ENCODE measurements at places on chromosomes 16 and 17.
A peak's percentile ranks its signal among the peaks of the same experiment; 100 is the strongest.

DNA sequence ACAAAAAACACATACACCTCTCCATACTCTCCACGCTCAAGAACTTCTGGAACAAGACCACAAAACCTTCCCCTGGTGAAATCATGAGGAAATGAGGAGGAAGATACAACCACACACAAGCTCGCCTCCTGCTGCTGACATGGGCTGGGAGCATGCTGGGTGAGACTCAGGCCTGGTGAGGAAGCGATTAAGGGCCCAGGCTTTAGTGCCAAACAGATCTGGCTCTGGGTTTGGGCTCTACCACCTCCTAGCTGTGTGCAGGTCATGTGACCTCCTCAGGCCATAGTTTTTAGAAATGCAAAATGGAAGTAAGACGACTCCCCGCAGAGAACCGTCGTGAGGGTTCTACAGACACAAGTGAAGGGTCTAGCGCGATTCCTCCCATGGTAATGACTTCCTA, 41.3 kb downstream of the VAC14 start:
- peaks cover 17% of the 10 kb centered on the region for H3K4me1 ChIP-seq
- H3K4me3 ChIP-seq: no peak overlapping the region
- H3K27me3 ChIP-seq: no peaks in the 10 kb centered on the region
- DNase-seq: no peak
- peaks cover 25% of the 10 kb centered on the region for H3K36me3 ChIP-seq
- H3K27ac ChIP-seq: no peak overlapping the region

DNA sequence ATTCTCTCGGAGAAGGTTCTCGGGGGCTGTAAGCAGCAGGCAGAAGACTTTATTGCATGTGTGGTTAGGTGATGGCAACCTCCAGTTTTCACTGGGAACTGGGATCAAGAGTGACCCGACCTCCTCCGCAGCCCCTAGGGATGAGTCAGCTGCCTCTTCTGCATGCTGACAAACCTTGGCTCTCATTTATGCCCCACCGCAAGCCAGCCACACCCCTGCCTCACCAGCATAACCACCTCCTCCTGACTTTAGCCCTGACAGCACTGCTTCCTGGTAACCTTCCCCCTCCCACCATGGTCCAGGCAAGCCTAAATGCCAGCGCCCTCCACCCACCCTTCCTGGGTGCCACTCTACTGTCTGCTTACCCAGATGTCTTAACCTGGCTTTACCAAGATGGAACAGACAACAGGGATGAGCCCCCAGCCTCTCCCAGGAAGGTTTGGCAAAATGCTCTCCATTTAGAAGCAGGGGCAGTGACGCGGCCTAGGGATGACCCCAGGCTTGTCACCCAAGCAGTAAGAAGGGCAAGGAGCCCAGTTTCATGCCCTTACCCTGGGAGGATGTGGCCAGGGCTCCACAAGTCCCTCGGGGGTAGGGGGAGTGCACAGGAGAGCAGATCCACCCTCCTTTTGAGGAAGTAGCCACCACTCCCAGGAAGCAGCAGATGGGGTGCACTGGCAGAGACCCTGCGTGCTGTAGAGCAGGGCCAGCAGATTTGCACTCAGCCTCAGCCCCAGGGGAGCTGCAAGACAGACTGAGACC, 73.5 kb downstream of the GOSR1 start:
- H3K4me3 ChIP-seq: no peak overlapping the region
- H3K4me1 ChIP-seq: peaks cover 10% of the 10 kb centered on the region
- no peaks in the 10 kb centered on the region for H3K36me3 ChIP-seq
- no peak overlapping the region for H3K27ac ChIP-seq

DNA sequence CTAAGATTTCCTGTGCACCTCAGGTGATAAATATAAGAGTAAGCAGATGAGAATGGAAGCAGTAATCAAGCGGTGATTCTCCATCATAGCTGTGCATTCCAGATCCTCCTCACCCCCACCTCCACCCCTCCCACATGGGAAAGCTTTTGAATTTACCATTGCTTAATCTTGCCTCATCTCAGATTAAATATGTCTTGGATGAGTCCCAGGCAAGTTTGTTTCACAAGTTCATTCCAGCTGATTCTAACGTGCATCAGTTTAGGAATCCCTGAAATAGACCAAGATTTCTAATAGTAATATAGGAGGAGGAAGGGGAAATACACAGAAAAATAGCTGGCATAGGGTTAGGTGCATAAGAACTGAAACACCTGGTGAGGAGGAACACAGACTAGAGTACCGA, 396.2 kb upstream of the KIF2B start:
- no peak for DNase-seq
- H3K27ac ChIP-seq: no peak overlapping the region
- H3K36me3 ChIP-seq: no peaks in the 10 kb centered on the region
- no peak overlapping the region for H3K4me3 ChIP-seq
- no peaks in the 10 kb centered on the region for H3K27me3 ChIP-seq

GRCh38 chr17:5047446-5047845, 12.2 kb upstream of the SLC52A1 start:
- no peaks in the 10 kb centered on the region for H3K4me1 ChIP-seq
- H3K27ac ChIP-seq: no peak overlapping the region
- H3K27me3 ChIP-seq: no peaks in the 10 kb centered on the region
- H3K36me3 ChIP-seq: no peaks in the 10 kb centered on the region

- H3K4me1 ChIP-seq: no peaks in the 10 kb centered on the region
- H3K4me3 ChIP-seq: no peak overlapping the region
- no peaks in the 10 kb centered on the region for H3K36me3 ChIP-seq
- H3K27me3 ChIP-seq: no peaks in the 10 kb centered on the region
- H3K27ac ChIP-seq: no peak overlapping the region
- DNase-seq: no peak
These were observed 36.5 kb upstream of the PVALEF start for GRCh38 chr17:81128774-81129173.

- peaks cover 4% of the 10 kb centered on the region for H3K36me3 ChIP-seq
- H3K27ac ChIP-seq: no peak overlapping the region
- H3K4me1 ChIP-seq: no peaks in the 10 kb centered on the region
- DNase-seq: peak; percentile 78
- no peak overlapping the region for H3K4me3 ChIP-seq
- H3K27me3 ChIP-seq: peaks cover 30% of the 10 kb centered on the region
These were observed 27.0 kb upstream of the NTN1 start for GRCh38 chr17:8994319-8994718.

DNA sequence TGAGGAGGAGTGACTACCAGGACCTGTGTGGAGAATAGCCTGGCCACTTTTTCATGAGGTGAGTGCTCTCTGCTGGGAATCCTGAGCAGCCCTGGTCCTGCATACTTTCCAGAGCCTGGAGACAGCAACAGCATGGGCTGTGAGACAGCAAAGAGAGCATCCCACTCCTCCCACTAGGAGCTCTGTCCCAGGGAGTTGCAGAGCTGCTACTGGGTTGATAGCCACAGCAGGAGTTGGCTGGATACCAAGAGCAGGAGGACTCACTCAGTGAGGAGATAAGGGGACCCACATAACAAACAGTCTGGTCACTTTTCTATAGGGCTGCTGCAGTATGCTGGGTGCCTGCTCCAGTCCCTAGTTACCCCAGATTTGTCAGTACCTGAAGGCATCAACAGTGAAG, 439.3 kb upstream of the CDH8 start:
- H3K36me3 ChIP-seq: no peaks in the 10 kb centered on the region
- H3K4me1 ChIP-seq: no peaks in the 10 kb centered on the region
- H3K27me3 ChIP-seq: no peaks in the 10 kb centered on the region
- no peak for DNase-seq
- no peak overlapping the region for H3K27ac ChIP-seq

DNA sequence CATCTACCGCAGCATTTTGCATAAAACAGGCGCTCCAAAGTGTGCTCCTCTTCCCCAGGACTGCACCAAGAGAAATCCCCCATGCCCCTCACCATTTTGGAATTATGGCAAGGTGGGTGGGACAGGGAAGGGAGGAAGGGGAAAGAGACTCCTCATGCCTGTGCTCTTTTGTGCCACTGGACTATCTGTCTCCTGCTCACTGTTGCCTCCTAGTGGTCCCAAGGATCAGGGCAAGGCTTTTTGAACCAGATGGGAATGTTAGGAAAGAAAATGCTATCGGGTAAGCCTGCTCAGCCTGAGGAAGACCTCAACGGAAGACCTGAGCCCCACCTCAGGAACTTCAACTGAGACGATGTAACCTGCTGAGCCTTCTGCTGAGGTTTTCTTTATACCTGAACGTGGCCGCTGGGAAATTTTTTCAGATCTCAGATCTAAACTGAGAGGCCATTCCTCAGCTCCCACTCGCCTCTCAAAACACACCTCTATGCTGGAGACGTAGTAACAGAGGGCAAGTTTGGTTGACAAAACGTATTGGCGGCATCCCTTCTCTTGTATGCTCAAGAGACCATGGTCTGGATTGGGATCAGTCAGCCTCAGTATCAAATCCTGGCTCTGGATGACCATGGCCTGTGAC, 58.3 kb downstream of the SPACA3 start:
- no peak overlapping the region for H3K27ac ChIP-seq
- H3K36me3 ChIP-seq: no peaks in the 10 kb centered on the region
- H3K4me1 ChIP-seq: peaks cover 9% of the 10 kb centered on the region
- H3K27me3 ChIP-seq: peaks cover 100% of the 10 kb centered on the region
- peak; percentile 63 for DNase-seq
- H3K4me3 ChIP-seq: no peak overlapping the region

GRCh38 chr17:73232587-73233373, 28.9 kb downstream of the CPSF4L start:
- peak overlapping the region; percentile 93 for H3K27ac ChIP-seq
- peak overlapping the region; percentile 97 for H3K4me3 ChIP-seq
- H3K4me1 ChIP-seq: peaks cover 44% of the 10 kb centered on the region
- H3K27me3 ChIP-seq: no peaks in the 10 kb centered on the region
- peak; percentile 47 for DNase-seq

GRCh38 chr16:73692861-73693260, 603.8 kb upstream of the PSMD7 start:
- no peak overlapping the region for H3K4me3 ChIP-seq
- H3K27ac ChIP-seq: no peak overlapping the region
- DNase-seq: no peak

DNA sequence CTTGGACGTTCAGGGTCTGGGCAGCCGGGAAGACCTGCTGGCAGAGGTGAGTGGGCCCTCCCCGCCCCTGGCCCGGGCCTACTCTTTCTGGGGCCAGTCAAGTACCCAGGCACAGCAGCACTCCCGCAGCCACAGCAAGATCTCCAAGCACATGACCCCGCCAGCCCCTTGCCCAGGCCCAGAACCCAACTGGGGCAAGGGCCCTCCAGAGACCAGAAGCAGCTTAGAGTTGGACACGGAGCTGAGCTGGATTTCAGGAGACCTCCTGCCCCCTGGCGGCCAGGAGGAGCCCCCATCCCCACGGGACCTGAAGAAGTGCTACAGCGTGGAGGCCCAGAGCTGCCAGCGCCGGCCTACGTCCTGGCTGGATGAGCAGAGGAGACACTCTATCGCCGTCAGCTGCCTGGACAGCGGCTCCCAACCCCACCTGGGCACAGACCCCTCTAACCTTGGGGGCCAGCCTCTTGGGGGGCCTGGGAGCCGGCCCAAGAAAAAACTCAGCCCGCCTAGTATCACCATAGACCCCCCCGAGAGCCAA, 8.6 kb upstream of the ABCC3 start:
- peak; percentile 89 for DNase-seq
- peaks cover 28% of the 10 kb centered on the region for H3K4me1 ChIP-seq
- H3K27me3 ChIP-seq: peaks cover 14% of the 10 kb centered on the region
- H3K27ac ChIP-seq: no peak overlapping the region
- H3K36me3 ChIP-seq: peaks cover 6% of the 10 kb centered on the region

GRCh38 chr16:24983561-24983960, 31.6 kb downstream of the ARHGAP17 start:
- H3K4me3 ChIP-seq: no peak overlapping the region
- H3K27me3 ChIP-seq: no peaks in the 10 kb centered on the region
- no peak for DNase-seq
- no peaks in the 10 kb centered on the region for H3K36me3 ChIP-seq
- no peak overlapping the region for H3K27ac ChIP-seq
- H3K4me1 ChIP-seq: peaks cover 48% of the 10 kb centered on the region

GRCh38 chr16:85514598-85515318, 98.4 kb upstream of the GSE1 start:
- DNase-seq: peak; percentile 83
- peaks cover 14% of the 10 kb centered on the region for H3K36me3 ChIP-seq
- H3K4me1 ChIP-seq: peaks cover 14% of the 10 kb centered on the region
- H3K27me3 ChIP-seq: peaks cover 24% of the 10 kb centered on the region

DNA sequence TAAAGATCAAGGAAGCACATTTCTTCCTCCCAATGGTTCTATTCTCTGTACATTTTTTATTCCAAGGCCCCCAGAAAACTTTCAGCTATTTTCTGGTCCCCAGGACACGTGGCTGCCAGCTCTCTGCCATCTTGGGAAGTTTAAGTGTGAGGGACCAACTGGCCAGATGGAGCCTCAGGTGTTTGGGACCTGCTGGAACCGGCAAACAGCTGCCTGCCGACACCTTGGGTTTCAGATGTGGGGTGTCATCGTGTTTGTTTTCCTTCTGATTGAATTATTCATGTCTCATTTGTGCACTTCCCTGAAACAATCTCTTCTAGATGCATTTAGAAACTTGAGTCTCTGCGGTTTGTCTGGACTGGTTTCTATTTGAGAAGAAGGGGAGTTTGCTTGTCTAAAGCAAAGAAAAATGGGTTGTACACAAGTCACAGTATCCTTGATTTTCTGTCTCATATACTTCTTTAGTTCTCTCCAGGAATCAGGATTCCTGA, 386.5 kb downstream of the SLC39A11 start:
- H3K36me3 ChIP-seq: peaks cover 11% of the 10 kb centered on the region
- no peak overlapping the region for H3K4me3 ChIP-seq
- H3K27ac ChIP-seq: no peak overlapping the region
- no peaks in the 10 kb centered on the region for H3K27me3 ChIP-seq

GRCh38 chr17:17663160-17664063, 17.8 kb upstream of the RAI1 start:
- peaks cover 14% of the 10 kb centered on the region for H3K4me1 ChIP-seq
- peaks cover 6% of the 10 kb centered on the region for H3K36me3 ChIP-seq
- DNase-seq: peak; percentile 65
- H3K4me3 ChIP-seq: no peak overlapping the region

- DNase-seq: no peak
- H3K36me3 ChIP-seq: no peaks in the 10 kb centered on the region
- no peak overlapping the region for H3K27ac ChIP-seq
- H3K27me3 ChIP-seq: no peaks in the 10 kb centered on the region
- no peak overlapping the region for H3K4me3 ChIP-seq
These were observed 7.7 kb downstream of the IRX6 start for GRCh38 chr16:55331648-55332185.

- no peaks in the 10 kb centered on the region for H3K4me1 ChIP-seq
- no peak overlapping the region for H3K4me3 ChIP-seq
- no peak overlapping the region for H3K27ac ChIP-seq
- DNase-seq: no peak
- peaks cover 4% of the 10 kb centered on the region for H3K36me3 ChIP-seq
These were observed 43.7 kb downstream of the IRX5 start for GRCh38 chr16:54974367-54974766.

DNA sequence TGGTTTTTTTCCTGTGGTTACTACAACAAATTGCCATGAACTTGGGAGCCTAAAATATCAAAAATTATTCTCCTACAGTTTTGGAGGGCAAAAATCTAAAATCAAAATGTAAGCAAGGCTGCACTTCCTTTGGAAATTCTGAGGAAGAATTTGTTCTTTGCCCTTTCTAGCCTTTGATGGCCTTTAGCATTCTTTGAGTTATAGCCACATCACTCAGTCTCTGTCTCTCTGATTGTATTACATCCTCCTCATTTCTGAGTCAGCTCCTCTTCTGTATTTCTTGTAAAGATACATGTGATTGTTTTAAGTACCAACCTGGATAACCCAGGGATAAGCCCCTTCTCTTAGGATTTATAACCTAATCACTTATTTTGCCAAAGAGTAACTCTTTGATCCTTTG, 282.0 kb downstream of the BCAS3 start:
- no peaks in the 10 kb centered on the region for H3K36me3 ChIP-seq
- H3K27ac ChIP-seq: no peak overlapping the region
- no peak for DNase-seq
- no peak overlapping the region for H3K4me3 ChIP-seq

GRCh38 chr17:76479515-76480060, 12.2 kb downstream of the AANAT start:
- DNase-seq: no peak
- H3K4me3 ChIP-seq: no peak overlapping the region
- peaks cover 21% of the 10 kb centered on the region for H3K36me3 ChIP-seq
- no peaks in the 10 kb centered on the region for H3K4me1 ChIP-seq
- no peaks in the 10 kb centered on the region for H3K27me3 ChIP-seq
